ENCODE measurements at places on chromosomes 16 and 17.
A peak's percentile ranks its signal among the peaks of the same experiment; 100 is the strongest.

- no peak for DNase-seq
Measured at GRCh38 chr16:86010680-86011141, 111.7 kb downstream of the IRF8 start.

DNA sequence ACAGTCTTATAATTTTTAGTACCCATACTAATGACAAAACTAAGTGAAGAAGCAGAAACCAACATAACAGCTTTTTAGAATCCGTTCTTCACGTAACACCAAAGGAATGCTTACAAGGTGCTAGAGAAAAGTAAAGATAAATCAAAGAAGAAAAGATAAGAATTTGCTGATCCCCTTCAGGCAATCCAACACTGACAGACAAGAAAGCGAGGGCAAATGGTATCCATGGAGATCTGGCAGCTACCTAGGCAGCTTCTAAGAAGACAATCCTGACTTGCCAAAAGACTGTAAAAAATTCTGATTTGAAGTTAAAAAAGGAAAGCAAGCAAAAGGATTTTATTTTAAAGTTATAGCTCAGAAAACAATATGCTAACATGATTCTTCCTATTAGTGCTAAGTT is 14.6 kb downstream of the BBS2 start:
- no peak for DNase-seq

GRCh38 chr17:74153456-74153810 is 50.0 kb upstream of the RPL38 start:
- DNase-seq: no peak

DNA sequence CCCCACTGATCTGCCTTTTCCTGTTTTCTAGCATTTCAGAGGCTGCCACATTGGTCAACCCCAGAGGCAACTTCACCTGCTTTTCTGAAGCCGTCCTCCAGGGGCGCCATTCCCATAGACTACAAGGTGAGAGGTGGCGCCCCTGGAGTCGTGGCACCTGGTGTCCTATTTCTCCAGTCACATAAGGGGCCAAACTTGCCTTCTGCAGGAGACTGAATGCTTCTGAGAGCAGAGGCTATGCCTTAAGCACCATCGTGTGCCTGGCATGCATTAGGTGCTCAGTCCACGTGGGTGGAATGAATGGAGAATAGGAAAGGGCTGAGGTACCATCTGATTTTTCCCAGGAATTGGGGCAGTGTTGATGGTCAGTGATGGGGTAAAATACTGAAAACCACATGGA is 164.8 kb downstream of the HAPSTR1 start:
- DNase-seq: no peak

DNA sequence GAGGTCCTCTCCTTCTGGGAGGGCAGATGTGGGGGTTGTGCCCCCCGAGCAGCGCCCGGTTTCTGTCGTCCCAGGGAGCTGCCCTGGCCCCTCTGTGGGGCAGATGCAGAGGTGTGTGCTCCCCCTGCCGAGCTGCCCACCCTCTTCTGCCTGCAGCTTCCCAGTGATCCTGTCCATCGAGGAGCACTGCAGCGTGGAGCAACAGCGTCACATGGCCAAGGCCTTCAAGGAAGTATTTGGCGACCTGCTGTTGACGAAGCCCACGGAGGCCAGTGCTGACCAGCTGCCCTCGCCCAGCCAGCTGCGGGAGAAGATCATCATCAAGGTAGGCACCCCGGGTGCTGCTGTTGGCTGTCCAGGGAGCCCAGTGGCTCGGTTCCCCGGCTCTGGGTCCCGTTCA is 110.8 kb downstream of the SDR42E1 start:
- DNase-seq: no peak

GRCh38 chr17:50920891-50921586 is 54.9 kb upstream of the TOB1 start:
- no peak for DNase-seq

DNA sequence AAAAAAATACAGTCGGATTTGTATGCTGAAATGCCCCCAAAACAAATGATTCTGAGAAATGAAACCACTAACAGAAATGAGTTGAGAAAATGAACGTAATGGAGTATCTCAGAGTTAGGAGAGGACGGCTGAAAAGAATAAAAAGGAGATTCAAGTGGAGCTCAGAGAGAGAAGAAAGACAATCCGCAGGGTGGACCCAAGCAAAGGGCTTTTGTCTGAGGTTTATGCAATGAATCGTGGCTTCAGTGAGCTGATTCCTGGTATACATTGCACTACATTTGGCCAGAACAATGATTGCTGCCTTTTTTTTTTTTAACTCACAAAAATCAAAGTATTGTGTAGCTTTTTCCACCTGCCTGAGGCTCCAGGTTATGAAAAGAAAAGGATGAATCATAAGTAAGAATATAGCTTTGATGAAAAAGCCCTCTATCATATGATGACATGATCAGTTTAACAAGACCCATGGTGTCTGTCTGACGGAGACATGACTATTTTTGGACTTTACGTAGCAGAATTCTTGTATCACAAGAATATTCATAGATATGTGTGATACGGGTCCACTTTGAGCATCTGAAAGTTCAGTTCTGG is 4.4 kb upstream of the MED9 start:
- DNase-seq: no peak

DNA sequence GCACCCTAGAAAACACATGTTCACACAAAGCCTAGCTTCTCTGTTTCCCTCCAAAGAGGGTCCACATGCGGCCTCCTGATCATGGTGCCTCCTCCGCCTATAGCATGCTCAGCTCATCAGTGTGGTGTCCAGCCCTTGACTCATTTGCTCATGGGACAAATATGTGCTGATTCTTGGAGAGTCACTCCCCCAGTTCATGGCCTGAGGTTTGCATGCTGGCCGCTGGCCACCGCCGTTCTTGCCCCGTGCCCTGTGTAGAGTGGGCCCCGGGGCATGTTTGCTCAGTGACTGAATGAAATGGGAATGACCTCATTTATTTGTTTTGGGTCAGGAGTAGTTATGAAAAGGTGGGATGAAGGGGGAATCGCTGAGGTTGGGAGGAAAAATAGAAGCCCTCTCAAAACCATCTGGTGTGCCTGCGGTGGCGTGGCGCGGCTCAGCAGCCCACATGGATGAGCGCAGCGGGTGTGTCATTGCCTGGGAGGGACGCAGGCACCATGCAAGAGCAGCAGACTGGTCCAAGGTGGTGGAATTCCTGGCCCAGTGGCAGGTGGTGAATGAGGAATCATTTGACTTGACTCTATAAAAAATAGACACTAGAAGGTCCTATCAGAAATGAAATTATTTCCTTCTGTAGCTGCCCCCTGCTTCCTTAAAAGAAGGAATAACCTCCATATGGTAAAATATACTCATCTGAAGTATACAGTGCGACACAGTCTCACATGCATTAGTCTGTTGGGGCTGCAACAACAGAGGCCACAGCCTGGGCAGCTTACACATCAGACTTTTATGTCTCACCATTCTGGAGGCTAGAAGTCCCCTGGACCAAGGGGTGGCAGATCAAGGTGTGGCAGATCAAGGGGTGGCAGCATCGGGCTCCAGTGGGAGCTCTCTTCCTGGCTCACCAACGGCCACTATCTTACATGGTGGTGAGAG is 31.7 kb downstream of the CRISPLD2 start:
- DNase-seq: peak; percentile 62

DNA sequence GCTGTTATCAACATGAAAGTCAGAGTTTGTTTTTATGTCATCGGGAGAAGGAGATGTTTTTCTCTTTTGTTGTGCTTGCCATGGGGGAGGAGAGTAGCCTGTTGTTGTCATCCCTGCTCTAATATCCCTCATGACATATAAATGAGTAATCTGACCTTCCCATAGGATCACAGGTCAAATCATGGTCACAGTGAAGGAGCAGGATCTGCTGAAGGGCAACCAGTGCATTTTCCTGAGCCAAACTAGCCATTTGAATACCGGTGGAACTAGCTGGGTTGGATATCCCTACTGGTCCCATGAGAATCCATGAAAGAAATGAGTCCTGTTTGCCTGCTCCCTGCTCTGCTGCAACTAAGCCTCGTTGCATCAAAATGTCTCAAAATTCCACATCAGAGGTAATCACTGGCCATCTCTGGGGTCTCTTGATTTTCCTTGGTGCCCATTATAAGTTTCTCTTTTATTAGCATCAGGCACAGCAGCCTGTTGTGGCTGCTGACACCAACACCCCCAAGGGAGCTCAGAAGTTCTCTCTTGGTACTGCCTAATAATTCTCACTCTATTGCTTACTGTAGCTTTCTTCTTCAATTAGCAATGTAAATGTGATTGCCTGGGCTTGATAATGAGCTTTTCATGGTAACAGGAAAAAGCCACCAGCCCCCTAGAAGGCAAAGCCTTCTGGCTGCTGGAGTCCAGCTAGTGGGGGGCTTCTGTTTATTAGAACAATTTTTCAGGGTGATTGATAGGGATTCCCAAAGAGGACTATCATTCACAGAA is 211.4 kb upstream of the ERCC4 start:
- no peak for DNase-seq

DNA sequence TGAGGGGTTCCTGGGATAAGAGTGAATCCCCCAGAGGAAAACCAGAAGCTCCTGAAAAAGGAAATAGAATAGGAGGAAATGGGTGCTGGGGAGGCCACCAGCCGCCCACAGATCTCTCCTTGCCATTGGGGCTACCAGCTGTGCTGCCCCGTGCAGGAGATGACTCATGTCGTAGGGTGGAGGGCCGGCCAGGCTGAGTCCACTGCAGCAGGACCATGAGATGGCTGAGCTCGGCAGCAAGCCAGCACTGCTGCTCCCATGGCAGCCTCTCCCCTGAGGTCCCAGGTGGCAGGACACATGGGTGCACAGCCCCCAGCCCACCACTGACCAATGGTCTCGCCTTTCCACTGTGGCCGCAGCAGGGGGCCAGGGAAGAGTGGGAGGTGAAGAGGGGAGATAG is 95.5 kb downstream of the GNAO1 start:
- DNase-seq: no peak

GRCh38 chr17:32159586-32160438 is 17.5 kb downstream of the RHOT1 start:
- DNase-seq: no peak

- DNase-seq: no peak
Measured at GRCh38 chr16:12499032-12499745, 304.5 kb downstream of the CPPED1 start.

DNA sequence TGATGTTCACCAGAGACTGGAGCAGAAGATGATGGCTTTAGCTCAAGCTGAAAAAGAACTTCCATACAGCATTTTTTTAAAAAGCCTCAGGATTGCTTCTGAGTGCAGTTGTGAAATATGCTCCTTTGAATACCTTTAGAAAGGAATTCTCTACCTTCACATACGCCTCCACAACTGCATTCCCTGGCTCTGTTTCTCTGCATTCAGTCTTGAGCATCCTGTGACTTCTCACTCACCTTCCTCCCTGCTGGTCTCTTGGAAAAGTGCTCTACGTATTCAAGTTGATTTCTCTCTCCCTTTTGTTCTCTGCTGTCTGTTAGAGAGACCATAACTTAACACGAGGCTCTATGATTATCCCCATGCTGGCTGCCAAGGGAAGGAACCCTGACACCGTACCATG is 34.5 kb downstream of the HS3ST2 start:
- no peak for DNase-seq

DNA sequence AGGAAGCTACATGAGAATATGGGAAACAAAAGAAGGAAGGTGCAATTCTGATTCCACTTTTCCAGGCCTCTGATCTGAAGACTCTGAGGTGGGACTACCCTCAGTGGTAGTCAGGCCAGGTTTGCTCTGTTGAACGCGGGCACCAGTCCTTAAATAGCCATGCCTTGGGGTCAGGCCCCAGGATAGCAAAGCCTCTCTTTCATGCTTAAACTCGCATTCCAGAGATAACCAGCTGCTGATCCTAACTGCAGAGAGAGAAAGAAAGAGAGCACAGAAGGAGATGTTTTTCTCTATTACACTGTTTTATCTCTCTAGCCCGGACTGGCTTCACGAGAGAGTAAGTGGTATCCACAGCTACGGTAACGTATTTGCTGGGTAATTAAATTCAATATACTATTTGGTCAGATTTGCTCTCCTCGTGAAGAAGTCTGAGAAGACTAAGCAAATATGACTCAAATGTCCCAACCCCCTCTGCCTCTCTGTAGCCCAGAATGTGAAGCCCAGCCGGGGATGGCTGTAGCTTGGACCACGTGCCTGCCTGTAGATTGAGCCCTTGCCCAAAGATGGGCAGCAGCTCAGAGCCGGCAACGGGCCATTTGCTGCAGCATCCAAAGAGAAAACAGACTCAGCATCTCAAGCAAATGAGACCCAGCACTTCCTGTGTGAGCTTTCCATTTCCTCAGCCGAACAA is 122.2 kb downstream of the SMG6 start:
- DNase-seq: peak; percentile 40

GRCh38 chr17:65523853-65524664 is 37.4 kb downstream of the AXIN2 start:
- no peak for DNase-seq
